ENCODE measurements at places on chromosomes 1 and 21.

- no peak for DNase-seq
Measured at GRCh38 chr1:24959623-24959975, 29.5 kb upstream of the RUNX3 start.

GRCh38 chr1:96882096-96882495, 160.5 kb downstream of the PTBP2 start:
- no peak for DNase-seq

- DNase-seq = no peak
Measured at GRCh38 chr1:208162903-208163302, 81.3 kb downstream of the PLXNA2 start.

DNA sequence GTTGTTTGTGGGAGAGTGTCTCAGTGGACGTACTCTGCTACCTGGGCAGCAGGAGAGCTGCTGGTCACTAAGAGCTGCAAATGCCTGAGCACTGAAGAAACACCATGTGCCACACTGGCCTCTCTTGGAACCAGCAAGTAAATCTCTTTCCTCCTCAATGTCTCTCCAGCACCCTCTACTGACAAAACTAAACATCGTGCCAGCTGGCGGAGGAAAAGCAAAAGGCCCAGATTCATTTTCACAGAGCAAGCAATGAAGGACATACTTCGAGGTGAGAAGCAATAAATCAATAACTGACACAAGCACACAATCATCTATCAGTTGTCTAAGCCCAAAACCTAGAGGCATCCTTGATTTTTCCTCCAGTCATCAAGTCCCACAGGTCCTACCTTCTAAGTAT, 78.1 kb downstream of the RERE start:
- DNase-seq = no peak

DNA sequence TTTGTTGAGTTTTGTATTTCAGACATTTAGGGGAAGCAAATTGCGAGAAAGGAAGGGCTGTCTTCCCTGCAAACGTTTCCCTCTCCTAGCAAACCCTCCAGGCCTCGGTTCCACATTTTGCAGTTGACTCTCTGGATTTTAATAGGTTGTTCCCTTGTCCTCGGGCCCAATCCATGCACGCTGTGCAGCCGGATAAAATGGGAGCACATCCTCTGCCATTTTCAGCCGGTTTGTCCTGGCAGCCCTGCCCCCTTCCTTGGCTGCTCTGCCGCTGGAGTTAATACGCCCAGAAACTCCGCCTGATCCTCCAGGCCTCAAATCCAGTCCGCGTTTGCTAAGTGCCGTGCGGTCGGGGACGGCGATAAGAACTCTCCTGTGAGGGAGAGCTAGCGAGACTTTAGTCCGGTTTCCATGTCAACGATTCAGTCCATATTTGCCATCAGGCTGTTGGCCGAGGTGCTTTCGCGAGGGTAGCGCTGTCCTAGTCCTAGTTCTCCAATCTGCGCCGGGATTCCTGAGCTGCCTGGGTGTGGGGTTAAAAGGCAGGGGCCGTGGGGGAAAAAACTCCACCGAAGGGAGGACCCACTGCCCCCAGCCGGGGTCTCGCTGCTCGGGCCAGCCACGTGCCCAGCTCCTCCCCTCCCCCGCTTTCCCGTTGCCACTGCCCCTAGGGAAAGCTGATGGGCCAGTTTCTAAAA, 2.9 kb upstream of the ARID1A start:
- DNase-seq = peak; percentile 83

Data from D341Med (cell line).